Midbrain (tissue), 1 donor: ENCODE measurements at places on chromosomes 2 and 18.
A peak's percentile ranks its signal among the peaks of the same experiment; 100 is the strongest.

- DNase-seq = no peak
Observed at GRCh38 chr2:210559182-210559581, 2.8 kb downstream of the CPS1 start.

DNA sequence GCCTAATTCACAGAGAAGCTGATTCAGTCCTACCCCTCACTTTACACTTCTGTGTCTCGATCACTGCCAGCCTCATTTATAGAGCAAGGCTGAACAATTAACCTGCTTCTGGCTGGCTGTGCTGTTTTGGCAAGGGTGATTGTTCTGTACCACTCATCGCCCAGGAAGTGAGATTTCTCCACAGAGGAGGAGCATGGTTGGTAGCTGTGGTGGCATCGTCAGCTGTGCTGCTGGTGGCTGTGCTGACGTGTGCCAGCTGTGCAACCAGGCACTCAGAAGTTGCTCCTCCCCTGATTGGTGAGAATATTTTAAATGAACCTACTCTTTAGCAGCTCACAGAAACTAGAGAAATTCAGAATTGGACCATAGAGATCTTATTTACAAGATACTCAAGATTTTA is 158.3 kb downstream of the EML6 start:
- no peak for DNase-seq

DNA sequence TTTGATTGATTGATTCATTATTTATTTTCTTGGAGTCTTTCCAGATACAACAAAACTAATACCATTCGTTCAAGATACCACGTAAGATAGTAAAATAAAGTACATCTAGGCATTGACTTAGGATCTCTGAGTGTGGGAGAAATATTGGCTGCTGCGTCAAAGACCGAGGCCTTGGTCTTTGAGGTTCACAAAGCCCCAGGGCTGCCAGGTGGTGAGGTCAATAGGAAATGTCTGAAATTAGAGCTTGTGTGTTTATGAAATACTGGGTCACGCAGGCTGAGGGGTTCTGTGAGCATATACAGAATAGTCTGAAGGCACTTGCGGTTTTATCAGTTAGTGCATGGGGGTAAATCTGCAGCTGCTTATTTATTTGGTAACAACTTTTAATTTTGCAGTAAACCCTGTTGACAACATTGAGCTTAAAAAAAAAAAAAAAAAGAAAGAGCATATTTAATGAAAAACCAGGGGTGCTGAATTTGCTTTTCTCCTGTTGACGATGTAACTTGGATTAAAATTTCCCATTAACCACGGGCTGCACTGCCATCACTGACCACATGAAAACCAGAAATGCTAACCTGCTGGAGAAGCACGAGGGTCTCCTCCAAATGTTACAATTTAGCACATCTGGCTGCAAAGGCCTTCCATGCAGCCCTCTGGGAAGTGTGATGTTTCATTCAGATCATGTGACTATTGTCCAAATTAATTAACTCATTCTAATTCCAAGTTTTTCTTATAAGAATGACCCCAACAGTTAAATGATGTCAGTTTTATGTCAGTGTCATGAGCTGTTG is 27.1 kb upstream of the SERPINB12 start:
- DNase-seq = no peak

- DNase-seq = peak; percentile 17
Observed at GRCh38 chr2:226031647-226032501, 632.4 kb downstream of the NYAP2 start.

DNA sequence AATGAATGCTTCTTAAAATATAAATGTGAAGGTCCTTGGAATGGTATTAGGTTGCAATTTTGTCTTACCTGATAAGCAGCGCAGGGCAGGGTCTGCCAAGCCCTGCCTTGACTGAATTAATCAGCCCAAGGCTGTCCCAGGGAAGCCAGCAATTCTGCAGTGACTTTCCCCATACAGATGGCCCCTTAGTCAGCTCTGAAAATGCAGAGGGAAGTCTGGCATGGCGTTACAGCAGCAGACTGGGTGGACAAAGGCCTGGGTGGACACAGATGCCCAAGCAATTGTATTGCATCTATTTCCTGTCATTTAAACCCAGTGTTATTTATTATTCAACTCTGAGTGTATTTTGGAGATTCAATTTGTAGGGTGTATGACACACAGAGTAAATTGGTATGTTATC is 56.6 kb upstream of the NOL4 start:
- DNase-seq = no peak

GRCh38 chr18:30652387-30652786 is 390.2 kb downstream of the DSC3 start:
- DNase-seq = no peak

DNA sequence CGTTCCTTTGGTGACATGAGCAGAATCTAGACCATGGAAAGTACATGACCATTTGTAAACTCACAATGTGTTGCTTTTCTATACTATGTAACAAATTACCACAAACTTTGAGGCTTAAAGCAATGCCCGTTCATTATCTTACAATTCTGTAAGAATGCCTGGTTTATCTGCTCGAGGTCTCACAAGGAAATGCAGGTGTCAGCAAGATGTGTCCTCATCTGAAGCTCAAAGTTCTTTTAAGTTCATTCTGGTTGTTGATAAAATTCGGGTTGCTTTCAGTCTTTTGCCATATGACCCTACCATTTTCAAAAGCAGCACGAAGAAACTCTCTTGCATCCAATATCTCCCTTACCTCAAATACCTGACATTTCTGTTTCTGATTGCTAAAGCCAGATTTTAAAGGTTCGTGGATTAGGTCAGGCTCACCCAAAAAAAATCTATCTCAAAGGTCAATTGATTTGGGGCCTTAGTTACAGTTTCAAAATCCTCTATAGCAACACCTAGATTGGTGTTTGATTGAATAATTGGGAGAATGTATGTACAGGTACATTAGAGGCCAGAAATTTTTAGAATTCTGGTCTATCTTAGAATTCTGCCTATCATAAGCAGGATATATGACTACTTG is 125.9 kb downstream of the TMEM131 start:
- no peak for DNase-seq

DNA sequence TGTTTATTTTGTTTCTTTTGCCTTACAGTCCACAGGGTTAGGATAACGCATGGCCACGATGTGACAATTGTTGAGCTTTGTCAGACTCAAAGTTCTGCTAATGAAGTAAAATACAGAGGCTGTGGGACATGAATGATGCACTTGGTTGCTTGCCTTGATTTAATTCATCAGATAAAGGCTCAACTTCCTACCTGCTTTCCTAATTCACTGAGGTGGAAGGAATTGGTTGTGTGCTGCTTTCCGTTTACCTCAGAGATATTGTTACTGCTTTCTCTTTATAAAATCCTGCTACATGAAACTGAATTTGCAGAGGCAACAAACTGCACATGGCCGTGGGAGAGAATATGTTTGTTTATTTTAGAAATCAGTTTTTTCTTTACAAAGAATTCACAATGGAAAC is 6.6 kb downstream of the RIT2 start:
- no peak for DNase-seq

GRCh38 chr2:21715887-21716286 is 592.1 kb downstream of the TDRD15 start:
- DNase-seq = peak; percentile 53

GRCh38 chr2:24024018-24024417 is 14.1 kb downstream of the MFSD2B start:
- DNase-seq = no peak

DNA sequence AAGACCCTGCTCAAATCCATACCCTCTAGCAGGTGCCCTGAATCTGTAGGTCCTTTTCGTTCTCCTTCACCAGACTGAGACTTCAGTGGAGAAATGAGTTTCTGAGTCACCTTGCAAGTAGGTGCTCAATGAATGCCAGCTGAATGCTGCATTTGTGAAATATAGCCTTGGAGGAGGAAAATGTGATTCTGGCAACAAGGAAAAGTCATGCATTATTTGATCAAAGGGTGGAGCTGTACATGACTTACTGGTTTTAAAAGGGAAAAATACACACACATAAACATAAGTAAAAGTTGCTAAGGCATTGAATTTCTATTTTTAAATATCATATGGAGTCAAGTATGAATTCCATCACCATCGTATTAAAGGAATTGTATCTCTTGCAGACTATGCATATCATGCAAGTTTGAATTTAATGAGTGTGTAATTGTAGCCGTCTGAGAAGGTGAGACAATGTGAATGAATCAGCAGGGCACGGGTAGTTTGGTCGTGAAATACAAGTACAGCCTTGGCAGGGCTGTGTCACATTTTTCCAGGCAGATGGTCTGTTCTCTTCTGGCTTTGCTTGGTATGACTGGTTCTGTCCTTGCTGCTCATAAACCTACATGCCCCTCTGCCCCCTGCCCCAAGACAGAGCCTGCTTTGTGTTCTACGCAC is 160.8 kb downstream of the COL6A3 start:
- no peak for DNase-seq

DNA sequence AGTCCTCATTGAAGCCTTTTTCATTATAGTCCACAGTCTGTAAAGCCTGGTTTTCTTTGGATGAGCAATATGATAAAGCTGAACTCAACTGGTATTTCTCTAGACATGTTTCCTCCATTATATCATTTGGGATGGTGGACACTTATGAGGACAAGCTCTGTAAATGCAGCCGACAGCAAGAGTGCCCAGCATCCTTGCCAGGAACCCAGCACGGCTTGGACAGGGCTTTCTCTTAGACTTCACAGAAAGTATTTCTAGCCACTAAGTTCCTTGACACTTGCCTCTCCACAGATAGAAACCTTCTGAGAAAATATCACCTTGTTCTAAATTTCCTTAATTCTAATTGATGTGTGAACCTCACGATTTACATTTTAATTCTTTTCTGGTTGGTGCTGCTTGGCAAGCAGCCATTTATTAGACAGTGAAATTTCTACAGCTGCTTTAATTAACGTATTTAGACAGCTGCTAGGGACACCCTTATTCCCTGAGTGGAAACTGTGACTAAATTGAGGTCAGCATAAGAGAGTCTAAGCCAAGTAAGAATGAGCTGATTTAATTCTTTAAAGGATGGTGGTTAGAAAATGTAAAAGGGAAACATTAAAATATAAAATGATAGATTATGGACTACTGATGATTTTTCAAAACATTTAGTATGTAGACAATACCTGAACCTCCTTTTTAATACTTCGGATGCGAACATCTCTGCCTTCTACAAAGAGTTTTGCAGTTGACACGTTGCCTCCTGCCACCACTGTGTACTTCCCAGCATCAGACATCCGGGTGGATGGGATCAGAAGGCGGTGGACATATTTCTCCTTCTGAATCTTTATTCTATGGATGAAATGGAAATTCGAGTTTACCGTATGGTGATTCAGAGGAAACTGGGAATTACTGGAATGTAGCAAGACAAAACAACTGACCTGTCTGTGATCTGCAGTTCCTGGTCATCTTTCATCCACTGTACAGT is 39.8 kb downstream of the TTN start:
- DNase-seq = no peak

- DNase-seq = no peak
Observed at GRCh38 chr2:206096876-206097275, 10.9 kb upstream of the INO80D start.

GRCh38 chr2:177810906-177811305 is 261.7 kb downstream of the PDE11A start:
- DNase-seq = no peak

DNA sequence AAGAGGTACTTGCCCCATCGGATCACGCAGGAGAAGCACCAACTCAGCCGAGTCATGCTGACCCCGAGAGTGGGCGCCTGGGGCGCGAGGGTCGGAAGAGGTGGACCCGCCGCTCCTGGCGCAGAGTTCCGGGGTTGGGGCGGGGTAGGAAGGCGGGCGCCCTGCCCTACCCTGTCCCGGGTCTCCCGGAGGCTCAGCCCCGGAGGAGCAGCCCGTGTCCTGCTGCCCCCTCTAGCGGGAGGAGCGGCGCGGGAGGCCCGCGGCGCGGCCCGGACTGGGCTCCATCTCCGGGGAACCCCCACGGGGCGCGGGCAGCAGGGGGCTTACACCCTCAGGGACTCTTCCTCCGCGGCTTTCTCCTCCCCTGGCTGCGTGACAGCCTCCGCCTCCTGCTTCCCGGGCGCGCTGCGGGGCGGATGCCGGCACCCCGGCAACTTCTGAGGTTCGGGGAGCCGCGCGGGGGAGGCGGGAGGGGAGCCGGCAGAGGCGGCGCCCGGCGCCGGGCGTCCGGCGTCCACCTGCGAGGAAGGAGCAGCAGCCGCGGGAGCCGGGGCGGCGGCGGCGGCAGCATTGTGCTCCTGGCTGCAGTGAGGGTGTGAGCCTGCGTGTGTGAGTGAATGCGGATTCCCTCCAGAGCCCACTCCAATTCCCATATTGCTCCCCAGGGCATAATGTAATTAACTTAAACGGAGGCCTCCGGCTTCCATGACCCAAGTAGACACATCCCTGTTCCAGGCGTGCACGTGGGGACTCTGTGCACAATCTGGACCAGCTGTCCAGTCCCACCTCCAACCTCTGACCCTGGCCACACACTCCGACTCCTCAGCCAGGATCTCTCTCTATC is 7.6 kb upstream of the TNS1 start:
- no peak for DNase-seq

GRCh38 chr2:30310371-30310770 is 79.0 kb downstream of the LBH start:
- no peak for DNase-seq
